Astrocyte (in vitro differentiated cells and primary cell): ENCODE measurements at places on chromosomes 1 and 21. TPM values are rescaled to one million over a fixed set of nuclear protein-coding genes. Genes with fewer than 3 reads are reported as not detected.
A peak's percentile ranks its signal among the peaks of the same experiment; 100 is the strongest.

Gene COL24A1
- total RNA-seq, result 2.6 and 5.6 TPM in 2 replicates

DNA sequence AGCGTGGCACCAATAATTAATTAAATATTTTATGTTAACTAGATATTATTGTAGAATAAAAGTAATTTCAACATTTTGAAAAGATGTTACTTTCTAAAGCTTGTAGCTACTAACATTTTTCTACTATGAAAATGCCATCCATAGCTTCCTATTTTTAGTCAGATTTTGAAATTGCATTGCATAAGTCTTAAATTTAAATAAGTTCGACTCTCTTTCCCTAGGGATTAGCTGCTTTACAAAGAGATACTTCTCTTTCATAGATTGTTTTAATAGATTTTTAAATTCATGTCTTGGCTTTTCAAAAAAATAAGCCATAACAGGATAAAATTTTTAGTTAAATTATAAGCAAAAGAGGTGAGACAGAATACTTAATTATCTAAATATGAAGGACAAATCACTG is 1279.6 kb downstream of the KCNT2 start:
- H3K4me3 ChIP-seq, result no peak overlapping the region
- no peaks in the 10 kb centered on the region for H3K4me1 ChIP-seq
- DNase-seq, result no peak
- H3K27me3 ChIP-seq, result no peaks in the 10 kb centered on the region

Gene CYP4X1
- 0.24 TPM in 1 of 2 replicates, not detected in the other for total RNA-seq

DNA sequence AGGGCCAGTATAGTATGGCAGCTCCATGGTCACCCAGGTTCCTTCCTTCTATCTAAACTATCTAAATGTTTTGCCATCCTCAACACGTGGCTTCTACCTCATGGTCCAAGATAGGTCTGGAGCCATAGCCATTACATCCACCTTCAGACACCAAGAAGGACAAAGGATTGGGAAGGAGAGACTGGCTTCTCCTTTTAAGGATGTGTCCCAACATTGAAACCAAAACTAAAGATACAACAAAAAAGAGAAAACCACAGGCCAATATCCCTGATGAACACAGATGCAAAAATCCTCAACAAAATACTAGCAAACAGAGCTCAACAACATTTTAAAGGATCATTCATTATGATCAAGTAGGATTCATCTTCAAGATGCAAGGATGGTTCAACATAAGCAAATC is 24.8 kb downstream of the HSD11B1 start:
- H3K27ac ChIP-seq, result no peak overlapping the region
- DNase-seq, result no peak
- H3K4me3 ChIP-seq, result no peak overlapping the region
- no peaks in the 10 kb centered on the region for H3K27me3 ChIP-seq
- no peaks in the 10 kb centered on the region for H3K36me3 ChIP-seq

Gene PUM1
- total RNA-seq, result 131 and 143 TPM in 2 replicates

Gene KRTAP12-4
- total RNA-seq, result not detected in 2 replicates

- no peak overlapping the region for H3K27ac ChIP-seq
- H3K4me3 ChIP-seq, result no peak overlapping the region
- no peaks in the 10 kb centered on the region for H3K4me1 ChIP-seq
- DNase-seq, result no peak
- H3K27me3 ChIP-seq, result peaks cover 4% of the 10 kb centered on the region
Measured at GRCh38 chr1:2463396-2463795, 12.7 kb upstream of the PLCH2 start.

DNA sequence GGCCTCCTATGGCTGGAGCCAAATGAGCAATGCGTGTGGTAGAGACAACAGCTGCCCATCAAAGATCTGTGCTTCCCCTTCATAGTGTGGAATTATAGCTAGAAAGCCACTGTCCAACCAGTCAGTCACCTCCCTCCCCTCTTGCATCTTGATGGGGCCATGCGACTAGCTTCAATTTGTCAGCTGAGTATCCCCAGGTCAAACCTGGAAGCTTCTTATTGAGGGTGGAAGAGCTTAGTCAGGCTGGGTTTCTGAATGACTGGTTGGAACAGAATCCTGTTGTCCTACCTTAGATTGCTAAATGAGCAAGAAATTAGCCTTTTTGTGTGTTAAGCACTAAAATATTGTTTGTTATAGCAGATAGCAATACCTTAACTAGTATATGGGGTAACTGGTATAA is 625.4 kb downstream of the PTPRC start:
- H3K36me3 ChIP-seq, result no peaks in the 10 kb centered on the region
- DNase-seq, result no peak
- H3K4me3 ChIP-seq, result no peak overlapping the region
- no peaks in the 10 kb centered on the region for H3K4me1 ChIP-seq
- H3K27ac ChIP-seq, result no peak overlapping the region

Gene POU2F1
- total RNA-seq, result 21.5 and 21.7 TPM in 2 replicates

DNA sequence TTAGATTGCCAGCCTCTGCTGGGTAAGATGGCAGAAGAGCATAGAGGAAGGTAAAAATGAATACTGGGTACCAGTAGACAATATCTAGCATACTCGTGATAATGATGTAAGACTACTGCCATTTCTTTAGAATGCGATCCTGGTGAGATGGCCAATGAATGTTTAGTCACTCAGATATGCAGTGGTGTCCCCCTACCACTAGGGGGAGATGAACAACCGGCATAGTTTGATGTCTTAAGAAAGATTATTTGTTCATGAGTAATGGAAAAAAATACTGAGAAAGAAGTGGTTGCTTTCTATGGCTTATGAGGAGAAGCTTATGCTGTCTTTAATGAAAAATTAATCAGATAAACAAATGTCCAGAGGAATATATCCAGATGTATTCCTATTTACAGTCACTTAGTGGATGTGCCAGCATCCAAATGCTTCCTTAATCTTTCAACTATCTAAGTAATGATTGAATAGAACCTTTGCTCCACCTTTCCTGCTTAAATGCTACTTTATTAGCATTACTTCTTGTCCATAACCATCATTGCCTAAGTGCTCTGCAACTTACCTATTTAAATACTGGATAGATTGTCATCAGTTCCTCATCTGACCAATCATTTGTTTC is 256.6 kb downstream of the ST6GALNAC3 start:
- no peaks in the 10 kb centered on the region for H3K36me3 ChIP-seq
- DNase-seq, result peak; percentile 62
- peaks cover 2% of the 10 kb centered on the region for H3K27me3 ChIP-seq
- H3K4me1 ChIP-seq, result no peaks in the 10 kb centered on the region
- no peak overlapping the region for H3K27ac ChIP-seq
- no peak overlapping the region for H3K4me3 ChIP-seq

GRCh38 chr1:17199267-17200044 is 5.5 kb upstream of the PADI1 start:
- no peaks in the 10 kb centered on the region for H3K27me3 ChIP-seq
- no peak overlapping the region for H3K27ac ChIP-seq
- no peak overlapping the region for H3K4me3 ChIP-seq
- DNase-seq, result peak; percentile 33
- H3K36me3 ChIP-seq, result no peaks in the 10 kb centered on the region
- peaks cover 21% of the 10 kb centered on the region for H3K4me1 ChIP-seq

Gene ZBTB7B
- total RNA-seq, result 46.1 and 47.5 TPM in 2 replicates

GRCh38 chr1:114289306-114289705 is 135.6 kb upstream of the SYT6 start:
- no peak overlapping the region for H3K4me3 ChIP-seq
- no peaks in the 10 kb centered on the region for H3K36me3 ChIP-seq
- H3K4me1 ChIP-seq, result no peaks in the 10 kb centered on the region
- no peak for DNase-seq
- H3K27ac ChIP-seq, result no peak overlapping the region

GRCh38 chr1:109625176-109625575 is 5.5 kb downstream of the AMPD2 start:
- peaks cover 33% of the 10 kb centered on the region for H3K4me1 ChIP-seq
- H3K27me3 ChIP-seq, result no peaks in the 10 kb centered on the region
- no peak overlapping the region for H3K27ac ChIP-seq
- peaks cover 14% of the 10 kb centered on the region for H3K36me3 ChIP-seq
- DNase-seq, result no peak

GRCh38 chr1:229819091-229819490 is 193.0 kb downstream of the URB2 start:
- no peak overlapping the region for H3K4me3 ChIP-seq
- no peak for DNase-seq
- peaks cover 2% of the 10 kb centered on the region for H3K27me3 ChIP-seq
- H3K36me3 ChIP-seq, result no peaks in the 10 kb centered on the region
- no peak overlapping the region for H3K27ac ChIP-seq

DNA sequence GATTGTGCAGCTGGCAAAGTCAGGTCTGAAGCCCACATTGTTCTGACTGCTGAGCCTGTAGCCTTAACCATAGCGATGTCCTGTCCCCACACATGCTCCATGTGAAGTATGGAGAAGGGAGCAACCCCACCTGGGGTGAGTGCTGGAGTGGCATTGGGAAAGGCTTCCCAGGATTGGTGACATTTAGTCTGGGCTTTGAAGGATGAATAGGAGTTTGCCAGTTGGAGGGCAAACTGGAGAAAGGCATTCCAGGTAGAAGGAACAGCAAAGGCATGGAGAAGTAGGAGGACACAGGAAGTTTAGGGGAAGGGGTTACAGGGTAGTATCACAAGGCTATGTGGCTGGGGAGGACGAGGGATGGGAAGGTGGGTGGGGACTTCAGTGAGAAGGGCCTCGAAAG is 7.3 kb upstream of the LDLRAP1 start:
- H3K4me3 ChIP-seq, result no peak overlapping the region
- H3K36me3 ChIP-seq, result no peaks in the 10 kb centered on the region
- peaks cover 4% of the 10 kb centered on the region for H3K4me1 ChIP-seq
- DNase-seq, result no peak

Gene SEMA6C
- total RNA-seq, result 7.4 and 7.5 TPM in 2 replicates

Gene ATP1A4
- not detected in 2 replicates for total RNA-seq

GRCh38 chr1:64472805-64473204 is 2.9 kb downstream of the CACHD1 start:
- DNase-seq, result no peak
- H3K4me3 ChIP-seq, result no peak overlapping the region
- no peak overlapping the region for H3K27ac ChIP-seq
- no peaks in the 10 kb centered on the region for H3K36me3 ChIP-seq
- H3K27me3 ChIP-seq, result peaks cover 6% of the 10 kb centered on the region

GRCh38 chr1:228299211-228299610 is 91.4 kb downstream of the OBSCN start:
- no peak for DNase-seq
- no peaks in the 10 kb centered on the region for H3K36me3 ChIP-seq
- H3K4me1 ChIP-seq, result no peaks in the 10 kb centered on the region
- H3K27ac ChIP-seq, result no peak overlapping the region

GRCh38 chr1:180311011-180311730 is 81.1 kb downstream of the LHX4 start:
- peaks cover 10% of the 10 kb centered on the region for H3K4me1 ChIP-seq
- H3K36me3 ChIP-seq, result no peaks in the 10 kb centered on the region
- H3K4me3 ChIP-seq, result no peak overlapping the region
- DNase-seq, result peak; percentile 46
- H3K27ac ChIP-seq, result no peak overlapping the region

Gene C1QC
- not detected in 2 replicates for total RNA-seq

DNA sequence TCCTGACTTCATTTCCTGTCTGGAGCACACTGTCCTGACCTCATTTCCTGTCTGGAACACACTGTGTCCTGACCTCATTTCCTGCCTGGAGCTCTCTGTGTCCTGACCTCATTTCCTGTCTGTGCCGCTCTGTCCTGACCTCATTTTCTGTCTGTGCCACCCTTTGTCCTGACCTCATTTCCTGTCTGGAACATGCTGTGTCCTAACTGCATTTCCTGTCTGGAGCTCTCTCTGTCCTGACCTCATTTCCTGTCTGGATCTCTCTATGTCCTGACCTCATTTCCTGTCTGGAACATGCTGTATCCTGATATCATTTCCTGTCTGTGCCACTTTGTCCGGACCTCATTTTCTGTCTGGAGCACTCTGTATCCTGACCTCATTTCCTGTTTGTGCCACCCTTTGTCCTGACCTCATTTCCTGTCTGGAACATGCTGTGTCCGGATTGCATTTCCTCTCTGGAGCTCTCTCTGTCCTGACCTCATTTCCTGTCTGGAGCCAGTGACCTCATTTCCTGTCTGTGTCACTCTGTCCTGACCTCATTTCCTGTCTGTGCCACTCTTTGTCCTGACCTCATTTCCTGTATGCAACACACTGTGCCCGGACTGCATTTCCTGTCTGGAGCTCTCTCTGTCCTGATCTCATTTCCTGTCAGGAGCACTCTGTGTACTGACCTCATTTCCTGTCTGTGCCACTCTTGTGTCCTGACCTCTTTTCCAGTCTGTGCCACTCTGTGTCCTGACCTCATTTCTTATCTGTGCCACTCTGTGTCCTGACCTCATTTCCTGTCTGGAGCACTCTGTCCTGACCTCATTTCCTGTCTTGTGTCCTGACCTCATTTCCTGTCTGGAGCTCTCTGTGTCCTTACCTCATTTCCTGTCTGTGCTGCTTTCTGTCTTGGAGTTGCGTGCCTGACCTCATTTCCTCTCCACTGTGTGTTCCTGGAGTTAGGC is 27.6 kb downstream of the SKI start:
- H3K27ac ChIP-seq, result peak overlapping the region; percentile 64
- no peak overlapping the region for H3K4me3 ChIP-seq
- H3K27me3 ChIP-seq, result no peaks in the 10 kb centered on the region
- no peaks in the 10 kb centered on the region for H3K36me3 ChIP-seq

DNA sequence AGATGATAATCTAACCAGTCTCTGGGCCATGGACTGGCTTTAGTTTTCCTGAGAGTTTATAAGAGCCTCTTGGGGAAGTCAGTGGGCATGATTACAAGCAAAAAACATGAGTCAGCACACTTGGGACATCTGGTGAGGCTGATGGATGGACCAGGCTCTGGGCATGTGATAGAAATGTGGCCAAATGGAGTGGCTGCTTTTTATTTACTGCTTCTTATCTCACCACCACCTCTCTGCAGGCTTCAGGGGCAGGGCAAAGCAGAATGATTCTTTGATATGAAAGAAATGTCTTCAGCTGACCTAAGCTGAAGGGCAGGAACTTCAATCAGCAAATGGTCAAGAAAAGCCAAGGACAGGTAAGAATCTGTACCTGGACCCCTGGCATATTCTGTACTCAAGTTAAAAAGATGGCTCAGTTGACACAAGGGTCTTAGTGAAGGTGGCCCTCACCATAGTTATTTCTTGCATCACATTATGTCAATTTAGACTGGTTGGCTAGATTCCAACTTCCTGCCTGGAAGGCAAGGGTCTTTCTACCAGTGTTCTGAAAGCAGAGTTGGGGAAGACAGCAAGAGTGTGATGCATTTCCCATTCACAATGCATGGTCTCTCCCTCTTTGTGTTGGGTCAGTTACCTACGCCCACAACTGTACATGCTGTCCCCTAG is 162.8 kb downstream of the FASLG start:
- no peak overlapping the region for H3K27ac ChIP-seq
- H3K4me3 ChIP-seq, result no peak overlapping the region
- DNase-seq, result peak; percentile 80
- peaks cover 8% of the 10 kb centered on the region for H3K4me1 ChIP-seq
- H3K27me3 ChIP-seq, result no peaks in the 10 kb centered on the region

DNA sequence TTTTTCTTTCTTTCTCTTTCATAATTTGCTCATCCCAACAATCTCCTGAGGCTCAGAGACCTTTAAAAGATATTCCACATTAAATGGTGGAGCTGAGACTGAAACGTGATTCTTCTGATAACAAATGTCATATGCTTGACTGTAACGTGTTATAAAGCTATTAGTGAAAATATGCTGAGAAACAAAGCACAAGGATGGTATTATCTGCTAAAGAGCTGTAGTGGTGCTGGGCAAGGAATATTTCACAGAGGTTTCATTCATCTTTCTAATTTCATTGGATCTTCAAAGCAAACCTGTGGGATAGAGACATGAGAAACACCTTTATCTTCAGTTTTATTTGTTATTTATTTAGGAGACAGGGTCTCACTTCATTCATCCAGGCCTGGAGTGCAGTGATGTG is 98.1 kb upstream of the WLS start:
- H3K27ac ChIP-seq, result peak overlapping the region; percentile 36
- H3K4me1 ChIP-seq, result peaks cover 29% of the 10 kb centered on the region
- peaks cover 11% of the 10 kb centered on the region for H3K27me3 ChIP-seq
- no peaks in the 10 kb centered on the region for H3K36me3 ChIP-seq
